ENCODE measurements at places on chromosomes 11 and 22. TPM values are rescaled to one million over a fixed set of nuclear protein-coding genes. Genes with fewer than 3 reads are reported as not detected.

GRCh38 chr11:80532633-80533232 lies 1091.9 kb upstream of the TENM4 start:
- DNase-seq, result no peak

GRCh38 chr11:128779036-128779435 lies 85.2 kb downstream of the FLI1 start:
- DNase-seq, result no peak

DNA sequence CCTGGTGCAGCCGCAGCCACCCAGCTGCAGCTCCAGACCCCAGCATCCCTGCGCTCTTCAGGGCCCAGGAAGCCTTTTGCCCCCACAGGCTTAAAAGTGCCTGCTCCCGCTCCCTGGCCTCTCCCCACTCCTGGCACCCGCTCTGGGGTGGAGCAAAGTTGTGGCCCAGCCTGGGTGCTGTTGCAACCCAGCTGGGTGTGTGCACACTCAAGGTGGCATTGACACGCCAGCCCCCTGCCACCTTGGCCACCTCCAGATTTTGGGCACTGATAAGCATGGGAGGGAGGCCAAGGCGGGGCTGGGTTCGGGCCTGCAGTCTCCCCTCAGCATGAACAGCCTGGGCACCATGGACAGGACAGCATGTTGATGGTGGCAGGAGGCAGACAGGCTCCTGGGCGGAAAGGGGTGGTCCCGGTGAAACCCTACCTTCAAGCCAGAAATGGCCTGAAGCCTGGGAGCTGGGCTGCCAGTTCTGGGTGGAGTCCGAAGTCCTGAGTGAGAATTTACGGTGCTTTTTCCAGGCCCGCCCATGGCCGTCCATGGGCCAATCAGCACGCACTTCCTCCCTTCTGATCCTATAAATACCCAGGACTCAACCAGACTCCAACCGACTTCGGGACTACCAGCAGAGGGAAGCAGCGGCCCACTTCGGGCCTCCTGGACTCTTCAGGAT lies 23.6 kb upstream of the RNASEH2C start:
- no peak for DNase-seq

CDC42EP1 gene
- total RNA-seq, result 1.5 TPM

SEPTIN3 gene
- 7.9 TPM for total RNA-seq

PRRG4 gene
- 0.91 TPM for total RNA-seq
